ENCODE measurements at places on chromosomes 16 and 17. TPM values are rescaled to one million over a fixed set of nuclear protein-coding genes. Genes with fewer than 3 reads are reported as not detected.

GRCh38 chr17:65226227-65226626, 89.1 kb downstream of the RGS9 start:
- DNase-seq = no peak

DNA sequence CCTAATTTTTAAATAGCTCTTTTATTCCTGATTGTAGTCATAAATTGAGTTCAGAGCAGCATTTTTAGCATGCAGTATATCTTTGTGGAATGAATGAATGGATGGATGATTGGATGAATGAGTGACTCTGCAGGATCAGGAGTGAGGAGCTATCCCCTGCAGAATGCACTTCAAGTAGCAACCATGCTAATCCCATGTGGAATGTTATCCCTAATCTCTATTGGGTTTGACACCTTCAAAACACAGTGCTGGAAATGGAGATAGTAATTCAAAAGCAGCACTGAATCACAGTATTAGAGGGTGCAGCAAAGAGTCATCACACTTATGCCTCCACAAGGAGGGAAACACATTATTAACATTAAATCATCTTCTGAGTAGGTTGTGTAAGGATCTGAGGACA, 501.9 kb downstream of the SHISA9 start:
- DNase-seq = no peak

The SLC9A5 gene
- total RNA-seq = 0.99 TPM

The HOXB9 gene
- not detected for total RNA-seq

The MMP25 gene
- total RNA-seq = 0.13 TPM

The KRTAP4-3 gene
- total RNA-seq = not detected
